ENCODE measurements at places on chromosomes 3 and 15.

- DNase-seq = no peak
Measured at GRCh38 chr3:148878095-148878494, 13.0 kb downstream of the CPA3 start.

DNA sequence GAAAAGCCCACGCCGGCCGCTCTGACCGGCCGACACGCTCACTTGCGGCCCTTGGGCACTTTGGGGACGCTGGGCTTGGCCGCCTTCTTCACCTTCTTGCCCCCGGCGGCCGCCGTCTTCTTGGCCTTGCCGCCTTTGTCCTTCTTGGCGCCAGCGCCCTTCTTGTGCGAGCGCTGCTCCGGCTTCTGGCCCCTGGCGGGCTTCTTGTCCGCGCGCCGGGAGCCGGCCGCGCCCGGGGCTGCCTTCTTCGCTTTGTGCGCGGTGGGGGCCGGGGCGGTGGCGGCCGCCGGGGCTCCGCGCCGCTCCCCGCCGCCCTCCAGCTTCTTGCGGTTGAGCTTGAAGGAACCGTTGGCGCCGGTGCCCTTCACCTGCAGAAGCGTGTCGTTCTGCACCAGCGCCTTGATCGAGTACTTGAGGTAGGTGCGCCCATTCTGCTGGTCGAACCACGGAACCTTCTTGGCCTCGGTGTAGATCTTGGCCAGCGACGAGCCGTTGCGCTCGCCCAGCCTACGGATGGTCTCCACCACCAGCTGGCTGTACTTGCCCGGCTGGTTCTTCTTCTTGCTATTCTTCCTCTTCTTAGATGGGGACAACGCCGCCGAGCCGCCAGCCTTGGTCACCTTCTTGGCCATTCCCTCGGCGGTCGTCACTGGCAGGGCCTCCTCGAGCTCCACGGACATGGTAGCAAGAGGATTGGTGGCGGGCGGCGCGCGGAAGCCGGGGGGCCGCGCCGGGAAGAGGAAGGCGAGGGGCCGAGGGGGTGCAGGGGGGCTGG, 36.7 kb downstream of the HMCES start:
- no peak for DNase-seq

GRCh38 chr3:72903004-72903403, 15.2 kb downstream of the GXYLT2 start:
- DNase-seq = no peak

- DNase-seq = no peak
Measured at GRCh38 chr3:72231439-72232196, 446.7 kb upstream of the PROK2 start.

GRCh38 chr15:67914537-67915460, 75.0 kb upstream of the RNU6-1 start:
- DNase-seq = no peak

DNA sequence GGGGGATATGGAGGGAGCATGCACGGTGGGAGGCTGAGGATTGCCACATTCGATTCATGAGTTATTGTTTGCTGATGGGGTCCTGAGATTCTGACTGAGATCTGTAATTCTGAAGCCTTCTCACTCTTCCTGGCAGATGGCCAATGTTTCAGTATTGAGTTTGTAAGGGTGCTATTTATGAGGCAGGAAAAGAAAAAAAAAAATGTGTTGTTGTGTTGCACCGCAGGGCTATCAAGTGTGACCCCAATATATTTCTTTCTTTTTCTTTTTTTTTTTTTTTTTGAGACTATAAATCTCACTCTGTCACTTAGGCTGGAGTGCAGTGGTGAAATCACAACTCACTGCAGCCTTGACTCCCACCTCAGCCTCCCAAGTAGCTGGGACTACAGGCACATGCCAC, 3.2 kb upstream of the SENP2 start:
- DNase-seq = no peak

DNA sequence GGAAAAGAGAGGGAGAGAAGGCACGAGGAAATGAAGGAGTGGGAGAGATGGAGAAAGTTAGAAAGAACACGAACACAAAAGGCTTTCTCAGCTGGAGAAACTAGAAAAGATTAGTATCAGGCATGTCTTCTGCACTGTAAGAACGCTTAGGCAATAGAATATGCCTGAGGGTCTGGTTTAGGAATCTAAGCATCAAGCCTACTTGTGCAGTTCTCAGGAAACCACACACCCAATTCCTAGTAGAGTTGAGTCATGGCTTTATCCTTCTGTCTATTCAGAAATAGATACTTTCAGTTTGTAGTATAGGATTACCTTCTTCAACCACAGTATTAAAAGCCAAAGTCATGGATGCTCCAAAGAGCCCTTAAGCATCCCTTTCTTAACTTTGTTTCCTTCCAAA, 969.4 kb downstream of the NTRK3 start:
- DNase-seq = no peak

DNA sequence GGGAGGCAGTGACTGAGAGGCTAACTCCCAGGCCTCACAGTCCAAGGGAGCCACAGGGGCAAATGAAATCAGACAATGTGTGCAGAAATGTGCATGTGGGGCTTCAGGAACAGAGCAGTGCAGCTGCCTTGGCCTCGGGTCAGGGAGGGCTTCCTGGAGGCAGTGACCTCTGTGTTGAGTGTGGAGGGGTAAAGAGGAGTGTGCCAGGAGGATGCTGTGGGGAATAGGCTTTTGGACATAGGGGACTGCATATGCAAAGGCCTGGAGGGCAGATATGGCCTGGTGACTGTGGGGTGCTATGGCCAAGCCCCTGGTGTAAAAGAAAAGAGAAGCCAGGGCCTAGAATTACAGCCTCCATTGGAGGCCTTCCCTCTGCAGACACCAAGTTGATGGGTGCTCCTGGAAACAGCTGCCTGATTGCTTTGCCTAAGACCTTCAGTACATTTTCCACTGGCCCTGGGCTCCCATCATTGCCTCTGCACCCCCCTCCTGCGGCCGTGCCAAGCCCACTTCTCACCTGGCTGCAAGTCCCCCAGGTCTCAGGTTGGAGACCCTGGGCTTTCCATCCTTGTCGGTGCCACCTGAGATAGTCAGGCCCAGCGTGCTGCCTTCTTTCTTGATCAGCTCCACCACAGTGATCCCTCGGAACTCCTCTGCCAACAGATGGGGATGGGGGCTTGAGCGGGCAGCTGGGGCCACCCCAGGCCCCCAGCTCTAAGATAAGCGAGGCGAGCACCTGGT, 15.1 kb downstream of the GRIP2 start:
- no peak for DNase-seq

DNA sequence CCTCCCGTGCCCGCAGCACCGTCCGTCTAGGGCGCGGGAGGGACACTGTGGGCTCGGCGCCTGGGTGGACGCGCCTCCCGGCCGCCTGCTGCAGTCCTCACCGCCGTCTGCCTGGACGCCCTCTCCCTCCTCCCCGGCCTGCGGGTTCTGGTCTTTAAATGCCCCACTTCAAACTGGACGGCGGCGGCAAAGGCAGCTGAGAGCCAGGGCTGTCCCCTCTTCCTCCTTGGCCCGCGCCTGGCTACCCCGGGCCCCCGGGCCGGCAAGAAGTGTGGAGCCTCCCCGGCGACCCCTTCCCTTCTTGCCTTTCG, 426 bp downstream of the CBLB start:
- DNase-seq = no peak

- no peak for DNase-seq
Measured at GRCh38 chr15:42156243-42156922, at the start of gene PLA2G4F. PLA2G4F (minus strand) TSS chr15:42156636; CDS start chr15:42156549, 87 bp downstream.

DNA sequence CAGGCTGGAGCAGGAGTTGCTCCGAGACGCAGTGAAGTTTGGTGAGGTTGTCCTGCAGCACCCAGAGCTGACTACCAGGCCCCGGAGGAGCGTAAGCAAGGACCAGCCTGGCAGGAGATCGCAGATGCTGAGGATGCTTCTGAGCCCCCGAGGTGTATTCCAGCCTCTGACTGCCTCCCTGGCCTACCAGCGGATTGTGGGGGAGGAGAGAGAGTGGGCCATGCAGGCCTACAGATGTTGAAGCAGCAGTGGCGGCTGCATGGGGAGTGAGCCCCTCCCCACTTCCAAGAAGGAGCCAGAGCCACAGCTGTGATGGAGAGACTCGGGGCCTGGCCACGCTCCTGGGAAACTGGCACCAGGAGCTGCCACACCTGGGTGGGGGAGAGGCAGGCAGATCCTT, 302.5 kb upstream of the PROK2 start:
- no peak for DNase-seq

DNA sequence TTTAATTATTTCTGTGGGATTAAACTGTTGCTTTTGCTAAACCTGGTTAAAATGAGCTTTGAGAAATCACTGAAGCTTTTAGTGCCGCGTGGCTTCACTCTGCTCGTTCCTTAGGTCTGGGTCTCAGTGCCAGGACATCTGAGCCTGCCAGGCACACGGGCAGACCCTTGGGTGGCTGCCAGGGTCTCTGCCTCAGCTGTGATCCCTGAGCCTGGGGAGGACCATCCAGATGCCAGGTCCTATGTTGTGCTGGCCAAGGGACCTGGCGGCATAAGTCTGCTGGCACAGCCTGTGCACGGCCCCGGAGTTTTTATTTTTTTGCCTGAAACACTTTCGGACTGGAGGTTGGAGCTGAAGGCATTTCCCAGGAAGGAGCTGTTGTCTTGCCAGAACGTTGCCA, 328.1 kb downstream of the LRTM1 start:
- DNase-seq = no peak

DNA sequence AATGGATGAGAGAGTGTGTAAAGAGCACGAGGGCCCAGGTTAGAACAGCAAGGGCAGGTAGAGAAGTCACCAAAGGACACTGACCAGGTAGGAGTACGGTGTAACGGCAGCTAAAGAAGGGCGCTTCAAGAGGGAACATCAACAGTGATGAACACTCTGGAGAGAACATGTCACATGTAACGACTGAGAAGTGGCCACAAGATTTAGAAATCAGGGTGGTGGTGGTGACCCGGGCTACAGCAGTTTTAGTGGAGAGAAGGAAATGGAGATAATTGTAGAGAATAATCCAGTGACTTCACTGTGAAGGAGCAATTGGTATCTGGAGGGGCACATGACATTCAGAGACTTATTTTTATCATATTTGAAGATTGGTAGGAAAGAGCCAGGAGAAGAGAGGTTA, 1.2 kb upstream of the C15orf40 start:
- no peak for DNase-seq

DNA sequence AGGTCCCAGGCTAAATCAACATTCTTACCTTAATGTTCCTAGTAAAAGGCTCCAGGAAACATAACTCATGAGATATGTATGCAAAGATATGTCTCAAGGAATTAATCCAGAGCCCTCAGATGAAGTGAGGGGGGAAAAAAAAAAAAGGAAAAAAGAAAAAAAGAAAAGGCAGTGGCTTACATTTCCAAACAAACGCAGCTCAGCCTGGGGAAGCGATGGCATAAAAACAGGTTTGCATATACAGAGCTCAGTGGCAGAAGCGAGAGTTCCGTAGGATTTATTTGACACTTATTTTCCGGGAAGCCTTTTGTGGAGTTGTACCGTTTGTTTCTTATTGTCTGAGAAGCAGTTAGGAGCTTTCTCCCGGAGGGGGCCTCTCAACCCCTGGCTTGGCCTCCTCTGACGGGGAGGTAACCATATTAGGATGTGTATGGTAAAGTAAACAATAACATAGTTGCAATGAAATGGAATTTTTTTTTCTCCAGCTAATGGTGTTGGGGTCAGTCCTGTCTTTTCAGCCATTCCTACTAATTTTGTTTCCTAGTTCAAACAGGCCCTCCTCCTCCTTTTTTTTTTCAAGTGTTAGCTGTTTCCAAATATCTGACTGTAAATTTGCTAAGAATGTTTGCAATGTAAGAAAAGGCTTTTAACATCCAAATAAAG, 338.6 kb downstream of the FOXP1 start:
- no peak for DNase-seq

DNA sequence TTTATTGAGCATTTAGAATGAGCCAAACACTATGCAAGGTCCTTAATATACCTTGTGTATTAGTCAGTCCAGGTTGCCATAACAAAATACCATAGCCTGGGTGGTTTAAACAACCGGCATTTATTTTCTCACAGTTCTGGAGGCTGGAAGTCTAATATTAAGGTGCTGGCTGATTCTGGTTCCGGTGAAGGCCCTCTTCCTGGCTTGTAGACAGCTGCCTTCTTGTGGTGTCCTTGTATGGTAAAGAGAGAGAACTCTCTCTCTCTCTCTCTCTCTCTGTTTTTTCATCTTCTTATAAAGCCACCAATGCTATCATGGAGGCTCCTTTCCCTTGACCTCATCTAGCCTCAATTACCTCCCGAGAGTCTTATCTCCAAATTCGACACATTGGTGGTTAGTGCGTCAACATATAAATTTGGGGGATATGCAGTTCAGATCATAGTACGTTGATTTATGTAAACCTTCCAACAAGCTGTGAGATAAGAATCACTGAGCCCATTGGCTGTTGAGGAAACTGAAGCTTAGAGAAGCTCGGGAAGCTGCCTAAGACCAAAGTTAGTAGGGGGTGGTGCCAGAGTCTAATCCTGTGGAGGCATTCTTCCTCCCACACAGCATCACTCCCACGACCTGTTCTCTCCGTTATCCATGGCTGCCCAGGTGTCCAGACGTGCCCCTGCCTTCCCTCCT, 298.0 kb upstream of the PROK2 start:
- DNase-seq = no peak

GRCh38 chr3:8500319-8500988, 1.2 kb upstream of the LMCD1 start:
- no peak for DNase-seq

- DNase-seq = no peak
Measured at GRCh38 chr15:80419546-80419945, 15.4 kb downstream of the ARNT2 start.

DNA sequence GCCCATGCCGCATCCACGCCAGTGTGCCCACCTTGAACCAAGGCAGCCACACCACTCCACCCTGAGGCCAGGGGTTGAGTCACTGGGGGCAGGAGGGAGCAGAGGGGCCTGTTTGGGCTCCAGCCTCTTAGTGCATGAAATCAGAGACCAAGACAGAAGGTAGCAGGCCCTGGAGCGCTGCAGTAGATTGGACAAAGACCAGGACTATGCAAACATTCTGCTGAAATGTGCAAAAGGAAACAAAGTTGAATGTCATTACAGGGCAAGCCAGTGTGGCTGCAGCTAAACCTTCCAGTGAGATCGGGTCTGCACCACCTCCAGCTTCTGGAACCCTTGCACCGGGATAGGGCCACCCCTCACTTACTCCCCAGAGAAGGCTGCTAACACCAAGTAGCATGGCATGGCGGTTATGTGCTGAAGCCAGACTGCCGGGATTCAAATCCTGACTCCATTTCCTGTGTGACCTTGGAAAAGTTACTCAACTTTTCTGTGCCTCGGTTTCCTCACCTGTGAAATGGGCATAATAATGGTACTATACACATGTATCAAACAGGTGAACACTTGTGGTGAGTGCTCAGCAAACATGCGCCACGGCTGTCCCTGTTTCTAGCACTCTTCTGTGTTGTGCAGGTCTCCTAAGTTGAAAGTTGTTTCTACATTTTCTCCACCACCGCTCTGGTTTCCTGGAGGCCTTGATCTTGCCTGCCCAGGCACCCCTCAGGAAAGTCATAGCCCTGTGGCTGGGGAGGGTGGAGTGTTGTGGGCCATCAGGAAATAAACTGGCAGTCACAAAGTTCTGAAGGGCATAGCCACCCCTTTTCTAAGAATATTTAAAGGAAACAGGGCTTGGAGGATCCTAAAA, 25.0 kb upstream of the GP9 start:
- no peak for DNase-seq

GRCh38 chr3:18077128-18077840, 334.9 kb upstream of the TBC1D5 start:
- no peak for DNase-seq
